ENCODE measurements at places on chromosomes 7 and 10.

DNA sequence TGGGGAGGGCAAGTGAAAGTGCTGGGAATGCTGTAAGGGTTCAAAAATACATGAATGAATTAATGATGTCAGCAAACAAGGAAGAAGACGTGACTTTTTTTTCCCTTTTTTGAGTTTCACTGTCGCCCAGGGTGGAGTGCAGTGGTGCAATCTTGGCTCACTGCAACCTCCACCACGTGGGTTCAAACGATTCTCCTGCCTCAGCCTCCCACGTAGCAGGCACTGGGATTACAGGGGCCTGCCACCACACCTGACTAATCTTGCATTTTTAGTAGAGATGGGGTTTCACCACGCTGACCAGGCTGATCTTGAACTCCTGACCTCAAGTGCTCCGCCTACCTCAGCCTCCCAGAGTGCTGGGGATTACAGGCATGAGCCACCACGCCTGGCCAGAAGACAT is 30.0 kb downstream of the DENND10 start:
- DNase-seq, result no peak

DNA sequence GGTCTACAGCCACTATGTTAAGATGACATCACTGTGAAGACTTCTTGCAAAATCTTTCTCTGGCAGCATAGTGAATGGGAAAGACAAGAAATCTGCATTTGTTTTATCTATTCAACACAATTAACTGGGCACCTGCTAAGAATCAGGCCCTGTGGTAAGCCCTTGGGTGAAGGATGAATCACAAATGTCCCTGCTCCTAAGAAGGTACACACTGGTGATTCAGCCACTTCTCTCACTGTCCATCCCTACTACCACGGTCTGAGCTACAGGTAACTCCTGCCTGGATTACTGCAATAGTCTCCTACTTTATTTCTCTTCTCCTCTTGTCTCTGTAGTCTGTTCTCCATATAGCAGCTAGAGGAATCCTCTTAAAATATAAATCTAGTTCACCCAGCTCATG is 116.1 kb downstream of the HIBADH start:
- DNase-seq, result no peak

DNA sequence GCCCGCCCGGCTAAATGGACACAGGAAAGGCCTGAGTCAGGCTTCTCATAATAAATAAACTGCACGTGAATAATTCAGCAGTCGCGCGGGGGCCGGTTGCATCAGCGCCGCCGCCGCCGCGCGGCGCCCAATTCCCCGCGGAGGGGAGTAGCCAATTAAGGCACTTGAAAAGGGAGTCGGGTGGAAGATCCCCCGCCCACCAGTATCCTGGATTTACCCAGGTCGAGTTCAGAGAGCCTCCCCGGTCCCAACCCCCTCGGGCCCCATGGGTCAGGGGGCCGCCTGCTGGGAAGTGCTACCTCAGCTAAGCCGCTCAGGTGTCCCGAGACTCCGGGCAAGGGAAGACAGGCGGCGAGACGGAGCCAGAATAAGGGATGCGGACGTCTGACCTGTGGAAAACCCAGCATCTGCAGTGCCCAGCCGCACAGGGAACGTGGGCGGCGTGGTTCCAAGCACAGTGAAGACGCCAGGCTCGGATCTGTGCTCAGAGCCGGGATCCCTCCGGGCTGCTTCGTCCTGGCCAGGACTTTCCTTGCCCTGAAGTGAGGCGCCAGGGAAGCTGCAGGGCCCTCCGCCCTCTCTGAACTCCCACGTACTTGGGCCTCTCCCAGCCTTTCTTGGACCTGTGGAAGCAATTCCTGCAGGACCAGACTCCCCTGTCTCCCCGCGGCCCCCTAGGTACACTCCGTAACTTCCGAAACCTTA is 7.3 kb upstream of the LBX1 start:
- no peak for DNase-seq

DNA sequence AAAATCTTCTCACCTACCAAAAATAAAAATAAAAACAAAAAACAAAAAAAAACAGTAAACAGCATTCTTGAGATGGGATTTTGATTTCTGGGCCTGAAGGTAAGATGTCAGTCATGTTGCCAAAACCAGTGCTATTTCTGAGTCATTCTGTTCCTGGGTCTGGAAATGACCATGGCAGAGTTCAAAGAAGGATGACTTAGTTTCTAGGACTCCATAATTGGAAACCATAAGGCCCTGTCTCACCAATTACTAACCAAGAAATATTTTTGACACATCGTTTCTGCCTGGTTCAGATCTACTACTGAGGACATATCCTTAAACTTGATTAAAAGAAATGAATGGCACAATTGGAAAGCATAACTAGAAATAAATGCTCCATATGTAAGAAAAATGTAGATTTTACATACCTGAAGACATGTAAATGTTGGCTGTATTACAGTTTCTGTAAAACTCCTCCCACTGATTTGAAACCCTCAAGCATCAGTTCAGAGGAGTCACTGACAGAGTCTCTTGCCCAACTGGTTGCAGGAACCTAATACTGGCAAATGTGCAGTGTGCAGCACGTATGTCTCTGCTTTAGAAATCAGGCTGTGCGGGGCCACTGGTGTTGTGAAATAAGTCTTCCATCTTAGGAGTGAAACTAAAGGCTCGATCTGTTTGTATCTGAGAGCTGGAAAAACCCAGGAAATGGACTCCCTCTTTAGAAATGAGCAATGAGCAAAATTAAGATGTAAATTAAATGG is 84.8 kb upstream of the EGR2 start:
- DNase-seq, result no peak

GRCh38 chr7:134366481-134366880 is 49.8 kb upstream of the SLC35B4 start:
- no peak for DNase-seq

GRCh38 chr10:88386821-88387773 is 196.0 kb downstream of the RNLS start:
- no peak for DNase-seq

- no peak for DNase-seq
Observed at GRCh38 chr7:84200859-84201258, 6.3 kb upstream of the SEMA3A start.

Measured in GM12892 (cell line).